ENCODE measurements at places on chromosomes 12 and 14.

- no peak for DNase-seq
Observed at GRCh38 chr12:94793191-94793595, 142.8 kb upstream of the TMCC3 start.

- peak; percentile 72 for DNase-seq
Observed at GRCh38 chr12:51009056-51009440, 17.1 kb downstream of the SLC11A2 start.

DNA sequence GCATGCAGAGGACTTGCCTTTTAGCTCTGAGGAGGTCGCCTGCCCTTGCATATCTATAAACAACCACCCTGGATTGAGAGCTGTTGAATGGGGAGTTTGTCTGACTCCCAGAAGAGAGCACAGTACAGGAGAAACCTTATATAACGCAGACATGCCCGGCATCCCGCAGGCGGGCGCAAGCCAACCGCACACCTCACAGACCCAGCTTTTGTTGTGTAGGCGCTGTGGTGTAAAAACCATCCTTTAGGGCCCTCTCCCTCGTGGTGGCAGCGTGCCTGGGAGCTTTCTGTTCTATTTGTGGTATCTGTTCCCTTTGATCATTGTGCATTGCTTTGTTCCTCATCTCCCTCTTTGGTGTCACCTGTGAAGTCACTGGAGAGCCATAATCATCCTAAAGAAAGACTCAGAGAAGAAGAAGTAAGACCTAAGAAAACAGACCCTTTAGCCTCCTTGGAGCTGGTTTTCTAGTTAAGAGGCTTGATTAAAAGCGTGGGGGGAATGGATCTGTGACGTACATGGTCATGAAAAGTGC is 77.7 kb downstream of the ETV6 start:
- DNase-seq, result no peak

DNA sequence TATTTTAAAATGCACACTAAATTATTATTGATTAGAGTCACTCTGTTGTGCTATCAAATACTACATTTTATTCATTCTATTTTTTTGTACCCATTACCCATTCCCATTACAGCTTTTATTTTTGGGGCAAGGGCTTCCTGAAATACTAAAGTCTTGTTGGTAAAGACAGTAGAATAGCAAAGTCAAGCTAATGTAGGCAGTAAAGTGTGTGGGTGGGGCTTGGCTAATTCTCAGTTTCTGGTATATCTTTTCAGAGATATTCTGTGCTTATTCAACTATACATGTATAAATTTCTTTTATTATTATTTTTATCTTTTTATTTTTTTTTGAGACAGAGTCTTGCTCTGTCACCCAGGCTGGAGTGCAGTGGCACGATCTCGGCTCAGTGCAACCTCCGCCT is 22.3 kb upstream of the PHC1 start:
- no peak for DNase-seq

DNA sequence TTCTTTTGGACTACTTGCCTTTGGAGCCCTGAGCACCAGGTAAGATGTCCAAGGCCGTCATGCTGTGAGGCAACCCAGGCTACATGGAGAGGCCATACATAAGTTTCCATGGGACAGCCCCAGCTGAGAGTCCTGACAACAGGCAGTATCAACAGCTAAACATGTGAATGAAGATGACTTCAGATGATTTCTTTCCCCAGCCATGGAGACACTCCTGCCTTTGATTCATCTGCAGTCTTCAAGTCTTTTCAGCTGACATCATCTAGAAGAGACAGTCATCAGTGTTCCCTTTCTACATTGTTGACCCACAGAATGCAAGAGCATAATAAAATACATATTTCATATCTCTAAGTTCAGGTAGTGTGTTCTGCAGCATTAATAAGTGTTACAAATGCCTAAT is 398.7 kb downstream of the BTG1 start:
- DNase-seq, result no peak

DNA sequence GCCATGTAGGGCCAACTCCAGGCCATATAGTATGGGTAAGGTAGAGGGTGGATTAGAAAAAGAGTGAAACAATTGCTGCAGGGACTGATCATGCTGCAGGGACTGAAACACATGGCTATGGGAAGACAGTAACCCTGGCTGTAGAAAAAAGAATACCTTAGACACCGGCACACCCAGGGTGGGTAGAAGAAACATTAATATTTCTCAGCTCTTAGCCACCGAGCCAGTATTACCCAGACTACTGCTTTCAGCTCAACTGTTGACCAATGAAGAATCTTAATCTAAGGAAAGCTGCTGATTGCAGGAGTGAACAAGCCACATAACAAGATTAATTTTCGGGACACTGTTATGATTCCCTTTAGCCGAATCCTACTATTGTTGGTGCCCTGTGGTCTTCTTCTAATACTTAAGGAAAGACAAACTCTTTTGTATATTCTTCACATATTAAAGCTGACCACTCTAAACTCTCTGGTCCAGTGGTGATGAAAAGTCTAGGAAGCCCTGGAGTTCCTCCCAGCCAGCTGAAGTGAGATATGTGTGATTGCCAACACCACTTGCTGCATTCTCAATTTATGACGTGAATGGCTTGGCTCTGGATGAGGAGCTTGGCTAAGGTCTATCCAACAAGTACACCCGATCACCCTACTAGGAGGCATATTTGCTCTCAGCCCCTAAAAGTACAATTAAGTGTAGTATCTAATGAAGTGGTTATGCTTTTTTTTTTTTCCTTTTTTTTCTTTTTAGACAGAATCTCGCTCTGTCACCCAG is 69.2 kb downstream of the NOVA1 start:
- no peak for DNase-seq

DNA sequence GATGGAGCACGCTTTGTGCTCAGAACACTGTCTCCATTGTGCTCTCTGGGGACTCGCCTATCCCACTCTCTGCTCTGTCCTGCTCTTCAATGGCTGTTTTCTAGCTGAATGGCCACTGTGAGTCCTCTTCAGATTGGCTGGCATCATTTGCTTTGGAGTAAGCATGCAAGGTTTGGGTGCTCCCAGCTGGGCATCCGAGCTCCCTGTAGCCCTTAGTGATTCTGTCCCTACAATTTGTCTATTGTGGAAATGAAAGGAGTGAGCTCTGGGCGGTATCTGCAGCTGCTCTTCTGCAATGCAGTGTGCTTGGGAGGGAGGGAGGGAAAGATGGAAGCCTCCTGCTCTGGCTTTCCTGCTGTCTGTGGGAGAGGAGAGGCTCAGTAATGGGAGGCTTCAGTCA is 84.8 kb downstream of the SMOC1 start:
- DNase-seq, result no peak

- DNase-seq, result no peak
Observed at GRCh38 chr14:78073028-78073427, 97.1 kb upstream of the NRXN3 start.

- no peak for DNase-seq
Observed at GRCh38 chr12:2172491-2173214, 119.9 kb downstream of the CACNA1C start.

- DNase-seq, result peak; percentile 27
Observed at GRCh38 chr14:24353559-24354481, 14.0 kb upstream of the RIPK3 start.

DNA sequence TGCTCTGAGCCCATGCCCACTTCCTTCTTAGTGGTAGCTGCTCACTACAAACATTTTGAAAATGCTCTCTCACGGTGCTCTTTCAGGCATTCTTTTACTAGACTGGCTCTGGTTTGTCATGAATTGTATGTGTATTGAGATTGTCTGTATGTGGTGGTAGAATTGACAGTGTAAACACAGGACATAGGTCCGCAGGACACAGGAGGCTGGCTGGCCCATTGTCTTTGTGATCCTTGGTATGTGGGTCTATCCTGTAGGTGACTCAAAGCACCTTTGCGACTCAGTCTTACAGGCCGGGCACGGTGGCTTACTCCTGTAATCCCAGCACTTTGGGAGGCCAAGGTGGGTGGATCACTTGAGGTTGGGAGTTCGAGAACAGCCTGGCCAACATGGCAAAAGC is 250.9 kb downstream of the C12orf75 start:
- no peak for DNase-seq

GRCh38 chr14:44962334-44963043 is 499 bp downstream of the TOGARAM1 start:
- peak; percentile 45 for DNase-seq

- DNase-seq, result peak; percentile 59
Observed at GRCh38 chr12:100128512-100128908, 14.2 kb downstream of the BLTP3B start.

All from myocyte (in vitro differentiated cells).